Type B pancreatic cell (in vitro differentiated cells): ENCODE measurements at places on chromosomes 2 and 18.

DNA sequence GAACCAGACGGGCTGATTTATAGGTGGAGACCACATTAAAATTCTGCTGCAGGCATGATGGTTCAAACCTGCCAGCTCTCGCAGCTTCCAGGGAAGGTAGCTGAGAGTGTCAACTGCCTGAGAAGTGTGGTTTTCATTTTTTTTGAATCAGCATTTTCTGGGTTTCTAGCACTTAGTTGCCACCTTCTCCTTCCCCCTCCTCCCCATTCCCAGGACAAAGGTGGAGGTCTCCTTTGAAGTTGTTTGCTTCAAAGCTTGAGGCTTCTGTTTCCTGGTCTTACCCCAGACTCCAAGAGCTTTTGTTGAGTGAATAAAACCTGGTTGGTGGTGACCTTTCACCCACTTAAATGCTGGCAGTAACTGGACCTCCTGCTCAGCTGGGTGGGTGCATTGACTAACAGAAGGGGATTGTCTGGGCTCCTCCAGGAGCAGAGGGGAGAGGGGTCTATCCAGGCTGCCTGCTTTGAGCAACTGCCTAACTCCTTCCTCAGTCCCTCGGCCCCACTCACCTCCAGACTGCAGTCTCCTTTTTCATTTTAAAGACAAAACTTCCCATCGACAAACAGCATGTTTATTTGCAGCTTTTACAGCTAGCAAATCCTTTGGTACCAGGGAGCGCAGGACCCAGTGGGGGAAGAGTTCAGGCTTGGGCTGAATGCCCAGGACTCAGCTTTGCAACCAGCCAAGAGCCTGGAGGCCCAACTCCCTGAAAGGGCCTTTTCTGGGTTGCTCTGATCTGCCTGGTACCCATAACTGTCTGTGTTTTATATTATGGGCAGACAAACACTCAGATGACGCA, 3.5 kb downstream of the RHOB start:
- H3K4me1 ChIP-seq: peaks cover 20% of the 10 kb centered on the region
- peak overlapping the region; percentile 87 for H3K4me3 ChIP-seq
- no peaks in the 10 kb centered on the region for H3K36me3 ChIP-seq
- no peak for DNase-seq
- peak overlapping the region; percentile 78 for H3K27ac ChIP-seq

- no peak for DNase-seq
- no peak overlapping the region for H3K4me3 ChIP-seq
- H3K27me3 ChIP-seq: no peaks in the 10 kb centered on the region
- H3K36me3 ChIP-seq: peaks cover 14% of the 10 kb centered on the region
- H3K27ac ChIP-seq: no peak overlapping the region
Measured at GRCh38 chr2:27042159-27042661, 9.3 kb upstream of the AGBL5 start.

- H3K4me1 ChIP-seq: peaks cover 22% of the 10 kb centered on the region
- no peak overlapping the region for H3K27ac ChIP-seq
- H3K4me3 ChIP-seq: no peak overlapping the region
- no peak for DNase-seq
Measured at GRCh38 chr2:134365356-134365755, 111.5 kb downstream of the MGAT5 start.

DNA sequence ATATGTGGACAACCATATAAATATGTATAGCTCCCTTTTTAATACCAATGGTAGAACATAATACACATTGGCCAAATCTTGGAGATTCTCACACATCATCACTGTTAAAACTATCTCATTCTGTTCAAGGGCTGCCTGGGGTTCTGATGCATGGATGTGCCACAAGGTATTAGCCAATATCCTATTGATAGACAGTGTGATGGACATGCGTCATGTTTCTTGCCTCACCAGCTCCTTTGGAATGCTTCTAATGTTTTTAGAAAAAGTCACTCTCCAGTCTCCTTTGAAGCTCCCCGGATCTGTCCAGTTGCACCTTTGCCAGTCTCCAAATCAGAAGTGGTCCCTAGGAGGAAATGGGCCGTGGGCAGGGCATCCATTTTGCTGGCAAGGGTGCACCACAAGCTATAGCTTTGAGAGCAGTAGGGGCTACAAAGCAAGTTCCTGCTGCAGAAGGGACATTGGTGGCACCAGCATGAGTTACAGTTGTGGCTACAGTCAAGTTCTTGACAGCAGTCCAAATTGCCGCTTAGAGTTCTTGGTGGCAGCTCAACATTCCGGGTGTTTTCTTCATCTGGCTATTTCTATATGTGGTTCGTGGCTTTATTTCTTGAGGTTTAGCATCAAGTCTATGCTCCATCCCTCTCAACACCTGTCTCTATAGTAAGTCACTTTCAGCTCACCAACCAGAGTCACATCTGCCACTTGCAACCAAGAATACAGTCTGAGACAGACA, 25.1 kb upstream of the ATRAID start:
- peaks cover 10% of the 10 kb centered on the region for H3K27me3 ChIP-seq
- H3K27ac ChIP-seq: no peak overlapping the region
- H3K4me3 ChIP-seq: no peak overlapping the region
- H3K36me3 ChIP-seq: no peaks in the 10 kb centered on the region

DNA sequence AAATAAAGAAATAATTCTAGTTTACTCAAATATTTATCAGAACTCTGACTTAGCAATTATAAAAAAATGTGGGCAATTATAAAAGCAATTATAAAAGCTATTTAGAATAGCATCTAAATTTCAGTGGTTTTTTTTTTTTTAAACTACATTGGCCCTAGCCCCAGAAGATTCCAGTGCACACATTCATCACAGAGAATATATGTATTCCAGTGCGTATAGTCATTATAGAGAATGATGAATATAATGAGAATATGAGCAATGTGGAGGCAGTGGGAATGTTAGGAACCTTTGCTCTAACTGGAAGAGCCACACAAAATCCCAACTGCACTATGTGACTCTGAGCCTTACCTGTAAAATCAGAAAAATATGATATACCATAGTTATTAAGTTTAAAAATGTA, 10.5 kb downstream of the MAP3K2 start:
- peaks cover 22% of the 10 kb centered on the region for H3K36me3 ChIP-seq
- no peaks in the 10 kb centered on the region for H3K4me1 ChIP-seq
- H3K4me3 ChIP-seq: no peak overlapping the region
- H3K27me3 ChIP-seq: no peaks in the 10 kb centered on the region
- no peak for DNase-seq
- no peak overlapping the region for H3K27ac ChIP-seq

DNA sequence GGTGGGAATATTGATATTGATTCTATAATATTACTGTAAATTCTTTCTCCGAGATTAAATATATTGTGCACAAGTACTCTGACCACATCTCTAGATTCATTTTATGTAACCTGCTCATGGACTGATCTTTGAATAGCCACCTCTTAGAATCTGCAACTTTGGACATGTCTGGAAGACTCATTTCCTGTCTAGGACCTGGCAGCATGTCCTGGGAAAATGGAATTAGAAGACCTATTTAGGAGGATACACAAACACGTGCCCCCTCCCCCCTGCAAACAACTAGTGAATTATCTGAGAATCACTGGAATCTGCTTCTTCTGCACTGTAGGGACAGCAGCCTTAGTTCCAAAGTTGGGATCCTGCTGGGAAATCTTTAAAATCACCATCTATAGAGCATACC, 94.1 kb downstream of the UBE2E3 start:
- no peaks in the 10 kb centered on the region for H3K27me3 ChIP-seq
- no peak overlapping the region for H3K27ac ChIP-seq
- DNase-seq: no peak
- no peaks in the 10 kb centered on the region for H3K36me3 ChIP-seq
- H3K4me1 ChIP-seq: no peaks in the 10 kb centered on the region

- no peak for DNase-seq
- H3K4me3 ChIP-seq: peak overlapping the region; percentile 91
- H3K27ac ChIP-seq: no peak overlapping the region
- H3K4me1 ChIP-seq: peaks cover 54% of the 10 kb centered on the region
Measured at GRCh38 chr2:205688417-205689200, 6.3 kb downstream of the NRP2 start.

DNA sequence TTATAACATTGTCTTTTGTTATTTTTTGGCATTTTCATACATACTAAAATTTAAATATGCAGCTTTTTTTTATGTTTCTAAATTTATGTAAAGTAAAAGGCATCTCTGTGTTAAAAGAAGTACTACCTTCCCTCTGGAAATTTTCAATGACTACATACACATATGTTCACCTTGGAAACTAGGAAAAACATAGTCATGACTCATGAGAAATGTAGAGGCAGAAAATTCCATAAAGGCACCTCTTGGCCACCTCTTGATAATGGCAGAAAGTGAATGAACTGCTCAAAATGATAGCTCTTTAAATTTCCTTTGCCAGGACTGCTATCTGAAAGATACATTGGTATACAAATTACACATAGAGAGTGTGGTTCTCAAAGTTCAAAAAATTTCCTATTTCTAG, 889.1 kb upstream of the ZEB2 start:
- no peak overlapping the region for H3K27ac ChIP-seq
- H3K27me3 ChIP-seq: peaks cover 38% of the 10 kb centered on the region
- no peaks in the 10 kb centered on the region for H3K4me1 ChIP-seq
- H3K4me3 ChIP-seq: no peak overlapping the region

DNA sequence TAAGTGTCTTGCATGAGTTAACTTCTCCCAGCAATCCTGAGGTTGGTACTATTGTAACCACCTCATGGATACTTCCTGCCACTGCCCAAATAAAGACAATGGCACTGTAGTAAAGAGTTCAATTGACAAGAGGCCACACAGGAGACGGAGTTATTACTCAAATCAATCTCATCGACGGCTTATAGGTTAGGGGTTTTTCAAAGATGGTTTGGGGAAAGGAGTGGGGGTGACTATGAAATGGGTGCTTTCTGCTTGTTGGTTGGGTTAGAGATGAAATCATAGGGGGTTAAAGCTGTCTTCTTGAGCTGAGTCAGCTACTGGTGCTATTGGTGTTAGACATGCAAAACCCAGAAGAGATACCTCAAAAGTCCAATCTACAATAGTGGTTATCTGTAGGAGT, 1258.0 kb upstream of the ZEB2 start:
- no peaks in the 10 kb centered on the region for H3K4me1 ChIP-seq
- H3K36me3 ChIP-seq: no peaks in the 10 kb centered on the region
- DNase-seq: no peak
- no peak overlapping the region for H3K27ac ChIP-seq
- no peak overlapping the region for H3K4me3 ChIP-seq
- no peaks in the 10 kb centered on the region for H3K27me3 ChIP-seq

- DNase-seq: no peak
- H3K36me3 ChIP-seq: no peaks in the 10 kb centered on the region
- no peaks in the 10 kb centered on the region for H3K27me3 ChIP-seq
Measured at GRCh38 chr2:208142925-208143799, 2.8 kb downstream of the CRYGB start.

DNA sequence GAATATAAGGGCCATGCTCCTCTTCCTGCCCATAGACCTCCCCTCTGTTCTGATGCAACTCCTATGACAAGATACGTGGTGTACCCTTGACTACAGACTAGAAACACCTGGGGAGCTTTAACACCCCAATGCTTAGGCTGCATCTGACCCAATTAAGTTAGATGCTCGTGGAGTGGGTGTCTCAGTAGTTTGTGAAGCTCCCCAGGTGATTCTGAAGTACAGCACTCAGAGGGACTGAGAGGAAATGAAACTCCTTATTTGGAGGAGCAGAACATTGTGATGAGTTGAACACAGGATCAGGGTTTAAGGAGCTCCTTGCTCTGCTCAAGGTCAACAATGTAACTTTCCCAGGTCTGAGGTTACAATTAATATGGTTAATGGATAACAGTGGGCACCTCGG, 80.3 kb upstream of the TTC39C start:
- H3K4me1 ChIP-seq: peaks cover 10% of the 10 kb centered on the region
- H3K36me3 ChIP-seq: no peaks in the 10 kb centered on the region
- no peak overlapping the region for H3K27ac ChIP-seq

- peaks cover 4% of the 10 kb centered on the region for H3K4me1 ChIP-seq
- no peak overlapping the region for H3K27ac ChIP-seq
- no peaks in the 10 kb centered on the region for H3K27me3 ChIP-seq
- H3K4me3 ChIP-seq: no peak overlapping the region
- no peak for DNase-seq
- H3K36me3 ChIP-seq: no peaks in the 10 kb centered on the region
Measured at GRCh38 chr18:8162802-8163201, 446.4 kb upstream of the RAB12 start.

- no peak overlapping the region for H3K4me3 ChIP-seq
- no peaks in the 10 kb centered on the region for H3K27me3 ChIP-seq
- H3K27ac ChIP-seq: no peak overlapping the region
- H3K4me1 ChIP-seq: peaks cover 12% of the 10 kb centered on the region
- H3K36me3 ChIP-seq: peaks cover 3% of the 10 kb centered on the region
Measured at GRCh38 chr2:207902821-207903220, 122.5 kb downstream of the PLEKHM3 start.

GRCh38 chr2:208093128-208093527, 31.2 kb downstream of the CRYGD start:
- peaks cover 3% of the 10 kb centered on the region for H3K4me1 ChIP-seq
- no peak overlapping the region for H3K27ac ChIP-seq
- H3K36me3 ChIP-seq: no peaks in the 10 kb centered on the region
- DNase-seq: no peak
- no peaks in the 10 kb centered on the region for H3K27me3 ChIP-seq

- DNase-seq: no peak
- peaks cover 19% of the 10 kb centered on the region for H3K4me1 ChIP-seq
- H3K27ac ChIP-seq: no peak overlapping the region
- H3K27me3 ChIP-seq: peaks cover 8% of the 10 kb centered on the region
- peaks cover 20% of the 10 kb centered on the region for H3K36me3 ChIP-seq
Measured at GRCh38 chr2:171791361-171791760, 102.7 kb downstream of the SLC25A12 start.

DNA sequence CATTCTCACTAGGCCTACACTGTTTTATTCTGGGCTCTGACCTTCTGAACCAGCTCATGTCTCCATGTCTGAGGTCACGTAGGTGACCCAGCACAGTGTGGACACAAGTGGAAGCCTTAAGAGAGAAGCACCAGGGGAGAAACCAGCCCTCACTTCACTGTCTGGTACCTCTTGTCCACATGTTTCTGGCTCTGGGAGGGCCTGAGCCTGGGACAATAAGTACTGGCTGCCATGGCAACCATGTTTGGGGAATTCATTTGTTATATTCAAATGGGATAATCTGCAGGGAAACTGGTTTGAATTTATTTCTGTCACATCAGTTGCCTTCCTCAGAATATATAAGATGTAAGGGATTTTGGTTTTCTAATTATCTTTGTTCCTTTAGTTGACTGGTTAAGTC, 23.3 kb downstream of the MYO3B start:
- no peaks in the 10 kb centered on the region for H3K36me3 ChIP-seq
- H3K4me3 ChIP-seq: no peak overlapping the region
- H3K4me1 ChIP-seq: peaks cover 22% of the 10 kb centered on the region
- no peak for DNase-seq
